ENCODE measurements at places on chromosomes 1 and 21.
A peak's percentile ranks its signal among the peaks of the same experiment; 100 is the strongest.

DNA sequence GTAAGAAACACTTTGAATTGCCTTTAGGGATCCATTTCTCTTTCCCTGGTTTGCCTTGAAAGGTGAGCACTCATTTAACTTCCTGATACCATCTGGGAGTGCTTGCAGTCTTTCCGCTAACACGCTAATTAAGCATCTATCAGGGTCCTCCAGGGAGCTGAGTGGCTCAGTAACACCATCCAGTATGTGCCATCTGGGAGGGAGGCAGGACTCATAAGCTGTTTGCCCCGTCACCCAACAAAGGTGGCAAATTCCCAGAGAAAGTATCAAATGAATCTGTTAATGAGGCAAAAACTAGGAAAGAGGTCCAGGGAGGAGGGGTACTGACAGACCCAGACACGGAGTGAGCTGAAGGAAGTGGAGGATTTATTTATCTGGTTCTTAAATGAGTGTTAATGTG, 430.9 kb downstream of the HLX start:
- no peak for DNase-seq

- no peak for DNase-seq
Observed at GRCh38 chr1:109959974-109960744, 24.4 kb upstream of the AHCYL1 start.

DNA sequence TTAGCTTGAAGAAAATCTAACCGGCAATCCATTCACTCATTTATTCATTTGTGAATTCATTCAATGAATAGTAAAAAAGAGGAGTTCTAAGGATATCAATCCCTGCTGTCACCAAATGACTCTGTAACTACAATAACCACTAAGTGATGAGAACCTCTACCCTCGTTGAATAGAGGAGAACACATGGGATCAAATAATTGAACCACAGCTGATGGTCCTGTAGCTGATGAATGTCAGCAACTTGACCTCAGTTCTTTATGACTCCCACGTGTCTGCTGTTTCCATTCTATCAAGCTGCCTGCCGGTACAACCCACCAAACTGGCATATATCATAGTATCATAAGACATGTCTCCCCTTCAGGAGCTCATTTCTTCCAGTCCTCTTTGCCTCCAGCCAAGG, 150.3 kb downstream of the PTGER3 start:
- no peak for DNase-seq

DNA sequence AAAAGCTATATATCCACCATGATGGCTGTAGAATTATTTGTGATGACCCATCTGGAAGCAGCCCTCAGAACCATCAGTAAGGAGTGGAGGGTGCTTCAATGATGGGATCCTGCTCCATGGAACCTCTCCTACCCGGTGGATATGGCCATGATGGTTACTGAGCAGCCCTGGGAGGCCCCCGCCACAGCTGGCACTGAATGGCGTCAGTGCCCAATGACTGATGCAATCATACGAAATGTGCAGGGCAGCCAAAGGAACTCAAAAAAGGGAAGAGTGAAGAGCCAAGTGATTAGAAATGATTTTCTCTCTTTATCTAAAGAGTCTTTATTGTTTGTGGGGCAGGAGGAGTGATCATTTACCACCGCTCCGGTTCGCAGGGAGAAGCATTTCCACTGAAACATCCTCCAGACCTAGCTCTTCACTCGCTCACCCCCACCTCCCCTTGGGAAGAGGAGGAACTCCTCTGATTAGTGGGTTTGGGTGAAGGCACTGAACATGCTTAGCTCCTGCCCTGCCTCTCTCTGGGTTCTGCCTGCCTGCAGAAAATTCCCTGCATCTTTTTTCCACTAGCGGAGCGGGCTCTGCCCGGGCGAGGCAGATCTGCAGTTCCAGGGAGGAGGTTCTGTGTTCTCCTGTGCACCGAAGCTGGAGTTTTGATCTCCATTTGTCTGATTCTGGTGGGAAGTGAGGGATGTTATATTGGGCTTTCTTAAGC, 260.3 kb downstream of the GRIK3 start:
- DNase-seq: no peak

GRCh38 chr1:80392529-80392928, 1386.0 kb upstream of the ADGRL4 start:
- DNase-seq: no peak

DNA sequence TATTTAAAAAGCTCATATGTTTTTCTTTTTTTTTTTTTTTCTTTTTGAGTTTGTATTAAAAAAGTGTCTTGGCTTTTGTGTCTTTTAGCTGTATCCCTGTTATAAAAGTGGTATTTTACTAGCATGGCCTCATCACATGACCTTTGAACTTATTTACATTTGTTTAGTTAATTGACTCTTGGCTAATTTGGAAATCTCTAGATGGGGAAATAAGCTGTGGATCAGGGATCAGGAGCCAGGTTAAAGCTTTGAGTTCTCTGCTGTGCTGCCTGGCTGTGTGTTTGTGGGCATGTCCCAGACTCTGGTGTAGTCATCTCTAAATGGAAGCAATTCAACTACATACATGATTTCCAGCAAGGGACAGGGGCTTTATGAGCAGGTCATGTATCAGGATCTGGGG, 56.5 kb downstream of the HHAT start:
- no peak for DNase-seq

DNA sequence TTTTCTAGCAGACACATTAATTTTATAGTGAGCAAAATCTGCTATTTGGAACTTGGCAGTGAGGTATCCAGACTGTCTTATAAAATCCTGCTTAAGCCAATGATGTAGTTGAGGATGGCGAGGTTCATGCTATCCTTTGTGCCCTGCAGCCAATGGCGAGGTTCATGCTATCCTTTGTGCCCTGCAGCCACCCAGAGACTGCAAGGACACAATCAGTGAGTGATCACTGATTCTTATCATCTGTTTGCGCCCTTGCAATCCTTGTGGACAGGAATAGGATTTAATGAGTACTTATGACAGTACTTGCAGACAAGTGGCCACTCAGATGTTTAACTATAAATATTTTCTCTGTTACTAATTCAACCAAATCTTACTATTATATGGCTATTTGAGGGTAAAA, 112.6 kb downstream of the EIF4G3 start:
- DNase-seq: no peak

- DNase-seq: no peak
Observed at GRCh38 chr1:173869021-173869359, 810 bp downstream of the ZBTB37 start.

DNA sequence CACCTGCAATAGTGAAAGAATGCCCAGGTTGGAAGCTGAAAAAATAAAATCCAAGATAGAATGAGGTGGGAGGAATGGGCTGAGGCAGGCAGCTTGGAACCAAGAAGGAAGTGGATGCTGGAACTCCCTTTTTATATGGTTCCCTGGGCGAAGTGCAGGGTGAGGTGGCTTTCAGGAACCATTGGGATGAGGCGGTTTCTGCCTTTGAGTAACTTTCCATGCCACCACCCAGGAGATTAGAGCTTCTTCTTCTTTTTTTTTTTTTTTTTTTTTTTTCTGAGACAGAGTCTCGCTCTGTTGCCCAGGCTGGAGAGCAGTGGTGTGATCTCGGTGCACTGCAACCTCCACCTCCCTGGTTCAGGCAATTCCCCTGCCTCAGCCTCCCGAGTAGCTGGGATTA, 17.8 kb upstream of the MRPS6 start:
- DNase-seq: no peak

GRCh38 chr1:174982971-174983689, 16.6 kb upstream of the CACYBP start:
- no peak for DNase-seq

DNA sequence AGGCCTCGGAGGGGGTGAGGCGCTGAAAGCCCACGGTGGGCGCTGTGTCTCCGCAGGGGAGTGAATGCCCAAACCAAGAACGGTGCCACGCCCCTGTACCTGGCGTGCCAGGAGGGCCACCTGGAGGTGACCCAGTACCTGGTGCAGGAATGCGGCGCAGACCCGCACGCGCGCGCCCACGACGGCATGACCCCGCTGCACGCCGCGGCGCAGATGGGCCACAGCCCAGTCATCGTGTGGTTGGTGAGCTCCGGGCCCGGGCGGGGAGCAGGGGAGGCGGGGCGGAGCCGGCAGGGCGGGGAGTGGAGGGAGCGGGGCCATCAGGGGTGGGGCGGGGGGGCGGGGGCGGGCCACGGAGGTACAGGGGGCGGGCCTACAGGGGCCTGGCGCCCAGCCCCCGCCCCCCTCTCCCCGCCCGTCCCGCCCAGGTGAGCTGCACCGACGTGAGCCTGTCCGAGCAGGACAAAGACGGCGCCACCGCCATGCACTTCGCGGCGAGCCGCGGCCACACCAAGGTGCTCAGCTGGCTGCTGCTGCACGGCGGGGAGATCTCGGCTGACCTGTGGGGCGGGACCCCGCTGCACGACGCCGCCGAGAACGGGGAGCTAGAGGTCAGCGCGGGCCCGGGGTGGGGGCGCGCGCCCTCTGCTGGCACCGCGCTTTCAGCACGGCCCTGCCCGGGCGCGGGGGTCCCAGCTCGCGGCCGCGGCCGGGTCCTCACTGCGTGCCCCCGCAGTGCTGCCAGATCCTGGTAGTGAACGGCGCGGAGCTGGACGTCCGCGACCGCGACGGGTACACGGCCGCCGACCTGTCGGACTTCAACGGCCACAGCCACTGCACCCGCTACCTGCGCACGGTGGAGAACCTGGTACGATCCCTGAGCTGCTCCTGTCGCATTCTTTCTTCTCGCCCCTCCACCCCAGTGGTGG, 15.9 kb downstream of the ESPN start:
- no peak for DNase-seq

- DNase-seq: no peak
Observed at GRCh38 chr1:93703643-93704042, 22.0 kb upstream of the BCAR3 start.

DNA sequence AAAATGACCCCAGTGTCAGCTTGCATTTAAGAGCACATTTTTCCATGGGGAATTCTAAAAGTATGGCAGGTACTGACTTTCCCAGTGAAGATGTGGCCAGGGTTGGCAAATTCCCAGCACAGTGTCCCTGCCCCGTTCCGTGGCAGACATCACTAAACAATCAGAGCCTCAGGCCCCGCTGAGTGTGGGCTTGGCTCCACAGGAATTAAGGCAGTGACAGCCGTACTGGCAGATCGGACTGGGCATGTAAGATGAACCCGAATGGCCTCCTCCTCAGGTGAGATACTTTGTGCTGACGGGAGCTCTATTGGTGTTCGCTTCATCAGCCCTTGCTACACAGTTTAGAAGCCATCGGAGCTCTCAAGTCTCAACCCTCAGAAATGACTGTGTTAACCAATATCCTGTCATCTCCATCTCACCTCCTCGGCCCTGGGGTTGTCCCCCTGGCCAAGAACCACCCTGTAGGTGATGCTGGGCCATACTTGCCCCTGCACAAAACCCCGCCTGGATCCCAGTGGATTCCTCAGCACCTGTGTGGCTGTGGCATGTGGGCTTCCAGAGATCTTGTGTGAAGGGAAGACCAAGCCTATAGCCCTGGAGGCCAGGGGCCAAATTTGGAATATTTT, 29.0 kb upstream of the ABCG1 start:
- no peak for DNase-seq

DNA sequence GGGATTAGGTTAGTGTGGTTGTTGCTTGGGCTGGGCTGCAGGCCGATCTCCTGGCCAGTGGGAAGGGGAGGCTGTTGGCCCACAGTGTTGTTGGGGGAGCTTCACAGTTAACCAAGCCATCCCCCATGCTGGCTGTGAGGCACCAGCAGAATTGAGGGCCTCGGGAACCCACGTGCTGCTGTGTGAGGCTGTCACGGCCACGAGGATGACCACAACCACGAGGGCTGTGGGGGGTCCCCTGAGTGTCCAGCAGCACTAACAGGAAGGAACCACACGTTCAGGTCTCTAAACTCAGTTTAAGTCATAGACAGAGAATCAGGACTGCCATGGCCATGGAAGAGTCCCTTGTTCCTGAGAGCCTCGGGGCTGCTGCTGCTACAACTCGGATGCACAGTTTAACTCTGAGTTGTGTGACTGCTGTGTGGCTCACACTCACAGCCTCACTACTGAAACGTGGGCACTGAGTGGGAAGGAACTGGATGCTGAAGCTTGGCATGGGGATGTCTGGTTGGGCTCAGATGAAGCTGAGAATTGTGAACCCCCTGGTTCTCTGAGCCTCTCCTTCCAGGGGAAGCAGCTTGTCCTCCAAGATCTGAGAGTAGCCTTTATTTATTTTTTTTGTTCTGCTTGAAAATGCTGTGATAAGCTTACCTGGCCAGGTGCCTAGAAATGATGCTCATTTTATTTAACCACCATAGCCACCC, 4.8 kb upstream of the MMEL1 start:
- DNase-seq: peak; percentile 47

GRCh38 chr1:53862507-53862906, 24.4 kb upstream of the NDC1 start:
- no peak for DNase-seq

DNA sequence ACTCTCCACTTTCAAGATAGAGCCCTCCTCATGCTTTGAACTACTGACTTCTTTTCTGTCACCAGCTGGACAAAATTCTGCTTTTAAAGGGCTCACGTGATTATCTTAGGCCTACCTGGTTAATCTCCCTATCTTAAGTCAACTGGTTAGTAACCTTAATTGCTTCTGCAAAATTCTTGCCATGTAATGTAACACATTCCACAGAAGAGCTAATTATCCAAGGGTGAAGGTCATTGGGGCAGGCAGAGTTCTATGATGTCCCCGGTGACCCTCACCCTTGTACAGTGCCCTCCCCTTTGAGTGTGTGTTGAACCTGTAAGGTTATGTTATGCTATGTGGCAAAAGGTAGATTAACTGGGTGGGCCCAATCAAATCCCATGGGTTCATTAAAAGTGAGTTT, 25.2 kb upstream of the FOXE3 start:
- no peak for DNase-seq

DNA sequence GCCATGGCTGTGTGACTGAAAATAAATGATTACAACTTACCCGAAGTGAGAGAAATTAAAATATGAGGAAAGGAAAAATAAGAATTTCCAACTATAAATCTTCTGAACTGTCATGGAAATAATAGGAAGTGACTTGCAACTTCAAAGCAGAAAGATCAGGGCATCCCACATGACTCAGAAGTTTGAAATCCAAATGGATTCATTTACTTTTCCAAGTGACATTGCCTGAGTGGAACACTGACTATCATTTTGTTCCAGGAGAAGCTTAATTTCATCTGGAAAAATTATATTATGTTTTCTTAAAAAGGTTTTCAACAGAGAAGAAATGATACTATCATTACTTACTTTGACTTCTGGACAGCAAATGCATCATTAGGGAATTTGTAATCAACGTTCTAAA, 110.8 kb downstream of the GREM2 start:
- DNase-seq: no peak

DNA sequence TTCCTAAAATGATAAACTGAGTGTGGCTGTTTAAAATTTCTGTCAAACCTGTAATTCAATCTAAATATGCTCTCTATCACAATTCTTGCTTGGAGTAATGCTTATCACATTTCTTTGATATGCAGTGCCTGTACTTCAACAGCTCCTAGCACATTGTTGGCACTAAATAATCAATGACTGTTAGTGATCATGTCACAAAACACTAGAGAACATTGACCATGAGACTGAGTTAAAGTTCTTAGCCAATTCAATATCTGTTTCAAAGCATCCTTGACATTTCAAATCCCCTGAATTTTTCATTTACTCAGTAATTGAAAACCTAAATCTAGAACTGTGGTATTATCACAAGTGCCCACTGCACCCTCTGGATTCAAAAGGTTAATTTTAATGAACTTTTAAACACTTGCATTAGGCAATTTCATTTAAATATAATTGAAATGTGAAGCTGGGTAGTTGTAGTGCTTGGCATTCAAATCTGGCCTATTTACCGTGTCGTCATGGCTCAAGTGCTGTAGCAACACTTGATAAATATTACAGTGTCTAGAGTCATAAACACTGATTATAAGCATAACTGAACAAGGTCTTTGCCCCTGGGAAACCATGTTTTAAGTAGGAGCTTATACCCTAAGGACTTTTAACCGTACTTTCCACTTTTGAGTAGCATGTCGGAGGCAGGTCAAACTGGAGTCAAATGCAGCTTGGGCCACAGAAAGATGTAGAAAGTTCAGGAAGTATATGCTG, 143.6 kb downstream of the LRRC7 start:
- DNase-seq: no peak
